ENCODE measurements at places on chromosomes 13 and 19.

DNA sequence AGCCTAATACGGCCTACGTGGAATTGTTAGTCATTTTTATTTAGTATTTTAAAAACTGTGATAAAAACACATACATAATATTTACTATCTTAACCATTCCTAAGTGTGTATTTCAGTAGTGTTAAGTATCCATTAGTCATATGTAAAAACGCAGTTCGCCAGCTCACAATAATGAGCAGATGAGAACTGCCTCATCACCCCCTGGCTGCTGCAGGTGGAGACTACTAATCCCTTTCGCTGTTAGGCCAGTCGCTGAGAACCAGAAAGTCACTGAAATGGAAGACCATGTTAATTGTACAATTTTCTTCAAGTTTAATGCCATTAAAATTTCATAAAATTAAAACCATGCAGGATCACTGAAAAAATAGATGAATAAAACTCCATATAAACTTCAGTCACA, 1.6 kb downstream of the ESD start:
- no peak for DNase-seq

DNA sequence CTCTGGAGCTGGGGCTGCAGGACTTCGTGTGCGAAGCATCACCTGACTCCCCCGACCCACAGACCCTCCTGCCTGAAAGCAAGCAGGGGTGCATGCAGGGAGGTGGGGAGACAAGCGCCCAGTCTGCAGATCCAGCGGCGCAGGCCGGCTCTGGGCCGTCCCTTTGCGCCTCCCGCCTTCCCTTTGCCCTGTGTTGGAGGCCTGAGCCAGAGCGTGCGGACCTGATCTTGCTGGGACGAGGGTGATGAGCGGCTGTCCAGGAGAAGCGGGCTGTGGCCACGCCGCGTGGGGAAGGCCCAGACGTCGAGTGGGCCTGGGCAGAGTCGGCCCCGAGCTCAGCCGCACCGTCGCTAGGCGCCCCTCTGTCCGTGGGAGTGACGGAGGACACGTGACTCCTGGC, 5.3 kb upstream of the GRTP1 start:
- DNase-seq = no peak

- DNase-seq = no peak
Measured at GRCh38 chr13:95579303-95579702, 26.8 kb downstream of the CLDN10 start.

DNA sequence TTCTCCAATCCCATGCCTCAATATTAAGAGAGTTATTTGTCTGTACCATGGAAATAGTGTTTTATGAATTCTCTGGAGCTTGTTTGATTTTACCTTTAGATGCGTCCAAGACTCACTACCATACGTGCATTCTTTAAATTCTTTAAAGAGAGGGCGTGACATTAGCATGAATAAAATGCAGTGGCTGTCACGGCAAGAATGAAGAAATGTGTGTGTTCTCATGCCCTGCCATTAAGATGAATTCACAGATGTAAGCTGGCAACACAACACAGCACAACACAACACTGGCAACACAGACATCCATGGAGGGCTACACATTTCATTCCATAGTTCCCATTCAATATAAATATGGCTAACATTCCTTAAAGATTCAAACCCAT, 213.4 kb downstream of the ENOX1 start:
- no peak for DNase-seq

DNA sequence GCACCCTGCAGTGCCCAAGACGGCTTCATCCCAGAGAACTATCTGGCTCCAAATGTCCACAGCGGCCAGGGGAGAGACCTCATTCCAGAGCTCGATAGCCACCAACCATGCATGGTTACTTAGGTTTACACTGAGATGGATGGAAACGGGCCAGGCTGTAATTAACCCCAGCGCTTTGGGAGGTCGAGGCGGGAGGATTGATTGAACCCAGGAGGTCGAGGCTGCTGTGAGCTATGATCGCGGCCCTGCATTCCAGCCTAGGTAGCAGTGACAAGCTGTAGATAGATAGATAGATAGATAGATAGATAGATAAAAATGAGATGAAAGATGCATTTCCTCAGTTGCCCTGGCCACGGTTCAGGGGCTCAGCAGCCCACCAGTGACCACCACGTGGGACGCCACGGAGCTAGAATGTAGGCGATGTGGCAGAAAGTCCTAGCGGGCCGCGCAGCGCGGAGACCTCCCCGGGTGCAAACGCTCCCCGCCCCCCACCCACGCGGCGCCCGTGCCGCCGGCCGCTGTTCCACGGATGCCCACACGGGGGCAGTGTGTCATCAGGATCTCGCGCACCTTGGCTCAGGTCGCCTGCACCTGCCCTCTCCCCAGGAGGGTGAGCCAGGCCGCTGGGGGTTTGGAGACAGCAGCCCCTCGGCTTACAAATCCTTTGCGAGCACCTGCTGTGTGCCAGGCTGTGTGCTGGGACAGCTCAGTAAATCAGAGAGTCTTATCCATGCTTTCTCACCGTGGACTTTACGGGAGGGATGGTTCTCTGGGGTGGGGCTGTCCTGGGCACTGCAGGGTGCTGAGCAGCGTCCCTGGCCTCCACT, 13.5 kb upstream of the TLE5 start:
- peak; percentile 59 for DNase-seq

GRCh38 chr19:40521276-40521675, 54.5 kb downstream of the SPTBN4 start:
- no peak for DNase-seq

- no peak for DNase-seq
Measured at GRCh38 chr13:83731113-83731512, 151.2 kb downstream of the SLITRK1 start.

- no peak for DNase-seq
Measured at GRCh38 chr13:102856557-102856956, 10.7 kb downstream of the ERCC5 start.

- DNase-seq = no peak
Measured at GRCh38 chr13:96779691-96780090, 214.6 kb downstream of the OXGR1 start.

DNA sequence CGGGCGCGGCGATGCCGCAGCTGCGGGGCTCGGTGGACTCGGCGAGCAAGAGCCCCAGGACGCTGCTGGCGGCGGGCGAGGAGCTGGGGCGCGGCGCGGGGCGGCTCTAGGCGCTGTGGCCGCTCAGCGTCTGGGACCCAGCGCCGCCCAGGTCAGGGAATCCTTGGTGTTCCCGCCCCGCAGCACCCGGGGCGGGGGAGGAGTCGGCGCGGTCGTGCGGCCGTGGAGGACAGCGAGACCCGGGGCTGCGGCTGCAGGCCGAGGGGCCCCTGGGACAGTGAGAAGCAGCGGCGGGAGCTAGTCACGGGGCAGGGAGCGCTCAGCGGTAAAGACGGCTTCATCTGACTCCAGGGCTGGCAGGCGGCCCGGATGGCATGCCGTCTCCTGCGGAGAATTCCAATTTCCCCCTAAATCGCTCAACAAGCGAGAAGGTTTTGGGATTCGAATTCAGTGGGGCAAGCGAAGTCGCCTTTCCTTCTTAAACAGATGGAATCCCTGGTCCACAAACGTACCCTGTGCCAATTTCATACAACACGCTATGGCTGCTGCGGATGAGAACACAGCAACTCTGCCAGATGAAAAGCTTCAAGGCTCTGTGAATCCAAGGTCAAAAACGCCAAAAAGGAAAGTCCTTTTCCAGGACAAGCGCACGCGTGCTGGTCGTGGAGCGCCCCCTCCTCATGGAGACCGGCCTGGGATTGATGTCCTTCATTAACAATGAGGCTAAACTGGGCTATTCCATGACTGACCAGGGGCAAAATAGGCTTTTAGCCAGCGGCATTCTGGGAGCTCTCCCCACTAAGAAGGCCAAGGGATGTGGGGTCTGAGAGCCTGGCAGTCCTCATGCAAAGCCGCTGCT, 4.2 kb upstream of the ZSCAN4 start:
- no peak for DNase-seq

GRCh38 chr13:44374348-44374712, 706 bp downstream of the SERP2 start:
- no peak for DNase-seq

DNA sequence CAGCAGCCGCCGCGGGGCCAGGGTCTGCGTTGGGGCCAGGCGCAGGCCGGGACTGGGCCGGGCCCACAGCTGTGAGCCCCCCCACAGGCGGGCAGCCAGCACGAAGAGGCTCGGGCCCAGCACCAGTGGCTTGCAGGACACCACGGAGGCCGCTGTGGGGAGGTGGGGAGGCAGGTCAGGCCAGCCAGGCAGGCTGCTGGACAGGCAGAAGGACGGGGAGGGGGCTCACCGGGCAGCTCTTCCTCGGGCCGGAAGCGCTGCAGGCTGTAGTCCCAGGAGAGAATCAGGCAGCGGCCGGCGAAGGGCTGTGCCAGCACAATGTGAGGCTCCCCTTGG, 8.3 kb downstream of the LGI4 start:
- no peak for DNase-seq

GRCh38 chr13:105997581-105998550, 537.6 kb downstream of the EFNB2 start:
- DNase-seq = no peak

- no peak for DNase-seq
Measured at GRCh38 chr13:114152831-114153371, 20.5 kb upstream of the RASA3 start.

GRCh38 chr13:38577048-38577447, 109.8 kb upstream of the FREM2 start:
- DNase-seq = no peak

GRCh38 chr19:3178377-3178972, at the start of gene S1PR4:
Gene S1PR4 (plus strand): TSS chr19:3178769. CDS start chr19:3178793, 24 bp downstream.
- no peak for DNase-seq

DNA sequence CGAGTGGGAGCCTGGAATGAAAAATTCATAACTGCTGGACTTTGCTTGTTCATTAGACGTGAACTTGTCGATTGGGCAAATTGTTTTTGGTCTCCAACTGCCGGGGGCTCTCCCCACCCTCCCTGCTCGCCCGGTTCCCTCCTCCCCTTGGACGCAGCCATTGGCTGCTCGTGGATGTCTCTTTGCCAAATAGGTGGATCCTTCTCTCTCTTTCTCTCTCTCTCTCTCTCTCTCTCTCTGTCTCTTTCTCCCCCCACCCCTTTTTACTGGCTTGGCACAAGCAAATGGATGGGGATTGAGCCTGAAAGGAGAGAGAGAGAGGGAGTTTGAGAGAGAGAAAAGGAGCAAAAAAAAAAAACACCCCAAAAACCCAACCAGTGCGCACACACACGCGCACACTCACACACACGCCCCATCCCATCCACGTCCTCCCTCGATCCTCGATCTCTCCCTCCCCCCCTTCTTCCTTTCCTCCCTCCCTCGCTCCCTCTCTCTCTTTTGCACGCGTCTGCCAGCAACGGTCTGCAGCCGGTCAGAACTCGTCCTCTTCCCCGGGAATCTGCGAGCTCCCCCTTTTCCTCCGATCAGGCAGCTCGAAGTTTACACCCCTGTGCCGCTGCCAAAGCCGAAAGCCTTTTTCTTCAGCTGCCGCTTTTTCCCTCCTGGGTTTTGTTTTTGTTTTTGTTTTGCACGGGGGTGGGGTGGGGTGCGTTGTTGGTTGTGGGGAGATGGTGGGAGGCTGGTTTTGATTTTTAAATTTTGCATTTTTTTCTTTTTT, 27.8 kb downstream of the NFIX start:
- peak; percentile 65 for DNase-seq

- no peak for DNase-seq
Measured at GRCh38 chr19:6676288-6676687, 6.3 kb upstream of the TNFSF14 start.

- peak; percentile 51 for DNase-seq
Measured at GRCh38 chr13:44470638-44471562, 97.3 kb downstream of the SERP2 start.

DNA sequence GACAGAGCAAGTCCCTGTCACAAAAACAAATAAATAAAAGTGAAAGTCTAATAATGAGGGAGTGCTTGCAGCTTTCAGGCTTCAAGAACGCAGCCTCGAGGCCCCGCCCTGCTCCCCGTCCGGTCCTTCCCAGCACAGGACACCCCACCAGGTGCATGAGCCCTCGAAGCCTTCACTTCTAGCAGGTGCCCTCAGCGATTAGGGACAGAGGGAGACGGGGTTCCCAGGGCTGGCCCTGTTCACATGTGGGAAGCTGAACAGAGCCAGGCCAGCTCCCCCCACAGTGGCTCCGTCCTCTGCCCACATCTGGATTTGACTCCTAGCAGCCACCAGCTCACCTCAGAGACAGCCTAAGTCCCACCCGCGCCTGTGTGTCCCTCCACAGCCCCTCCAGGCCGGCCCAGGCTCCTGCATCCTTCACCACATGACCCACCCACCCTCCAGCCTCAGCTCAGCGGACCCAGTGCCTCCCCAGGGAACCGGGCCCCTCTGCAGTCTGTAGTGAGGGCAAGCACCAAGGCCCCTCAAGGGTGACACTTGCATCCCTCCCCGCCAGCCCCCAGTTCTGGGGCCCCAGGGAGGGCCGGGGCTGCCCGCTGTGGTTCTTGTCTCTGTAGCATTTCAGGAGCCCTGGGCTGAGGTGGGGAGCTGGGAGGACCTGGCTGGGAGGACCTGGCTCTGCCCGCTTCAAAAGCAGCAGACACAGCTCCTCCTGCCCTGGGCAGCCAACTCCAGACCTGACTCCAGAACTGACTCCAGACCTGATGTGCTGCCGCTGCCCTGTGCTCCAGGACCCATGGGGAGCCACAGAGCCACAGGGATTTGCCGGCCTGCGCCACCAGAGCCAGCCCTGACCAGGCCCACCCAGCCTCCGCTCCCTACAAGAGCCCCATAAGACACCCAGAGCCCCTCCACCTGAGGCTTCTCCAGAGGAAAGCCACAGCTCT, 27.2 kb downstream of the GPX4 start:
- no peak for DNase-seq

GRCh38 chr19:11461453-11461852, 19.4 kb downstream of the ELAVL3 start:
- no peak for DNase-seq

DNA sequence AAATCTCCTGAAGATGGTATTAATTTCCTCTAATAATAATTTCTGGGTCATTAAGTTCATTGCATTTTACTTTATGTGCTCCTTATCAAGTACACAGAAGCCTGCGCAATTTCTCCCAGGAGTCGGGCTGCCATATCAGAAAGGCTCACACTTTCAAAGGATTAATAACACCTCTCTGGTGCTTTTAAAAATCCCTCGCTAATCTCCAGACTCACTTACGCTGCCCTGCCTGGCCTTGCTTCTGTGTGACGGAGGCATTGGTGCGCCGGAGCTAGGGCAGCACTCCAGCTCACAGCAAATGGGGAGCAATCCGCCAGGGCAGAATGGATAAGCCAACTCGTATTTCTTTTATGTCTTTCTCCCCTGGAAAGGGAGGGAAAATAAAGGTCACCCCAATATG, 300.8 kb downstream of the EFNB2 start:
- no peak for DNase-seq

DNA sequence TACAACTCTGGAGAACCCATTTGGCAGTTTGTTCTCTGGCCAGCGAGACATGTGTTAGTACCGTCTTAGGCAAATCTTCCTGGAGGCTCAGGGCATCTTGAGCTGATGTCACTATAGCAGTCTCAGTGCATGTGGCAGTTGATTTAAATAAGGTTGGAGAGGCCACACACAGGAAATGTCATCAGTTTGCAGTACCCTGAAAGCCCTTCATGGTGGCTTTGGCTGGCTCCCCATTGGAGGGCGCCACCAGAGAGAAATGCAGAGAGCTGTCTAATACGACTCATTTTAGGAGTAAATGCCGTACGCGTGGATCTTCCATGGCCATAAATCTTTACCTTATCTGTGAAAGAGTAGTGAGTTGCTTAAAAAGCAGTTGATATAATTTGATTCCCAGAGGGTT, 163.1 kb downstream of the STK24 start:
- DNase-seq = no peak

GRCh38 chr19:6728346-6728745, 7.9 kb upstream of the C3 start:
- no peak for DNase-seq

Data from LoVo (cell line).